ENCODE measurements at places on chromosomes 3 and 15. TPM values are rescaled to one million over a fixed set of nuclear protein-coding genes. Genes with fewer than 3 reads are reported as not detected.

- H3K27ac ChIP-seq, result no peak overlapping the region
- H3K4me3 ChIP-seq, result no peak overlapping the region
- H3K36me3 ChIP-seq, result no peaks in the 10 kb centered on the region
- no peaks in the 10 kb centered on the region for H3K27me3 ChIP-seq
Measured at GRCh38 chr3:53941184-53941583, 49.5 kb upstream of the SELENOK start.

The LRRC49 gene
- 3.0 TPM for total RNA-seq

DNA sequence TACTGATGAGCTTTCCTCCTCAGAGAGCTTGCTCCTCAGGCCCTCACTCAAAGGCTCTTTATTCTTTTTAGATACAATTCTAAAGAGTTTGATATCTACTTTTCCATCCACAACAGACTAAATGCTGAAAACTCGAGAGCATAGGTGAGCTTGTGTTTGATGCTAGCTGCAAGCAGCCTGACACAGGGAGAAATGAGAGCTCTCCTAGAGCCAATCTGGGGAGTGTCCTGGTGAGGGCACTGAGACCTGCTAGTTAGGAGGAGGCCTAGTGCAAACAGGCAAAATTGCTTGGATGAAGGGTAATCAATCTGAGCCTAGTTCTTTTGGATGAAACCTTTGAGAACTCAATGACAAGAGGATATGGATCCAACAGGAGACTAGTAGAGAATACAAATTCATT lies 300.8 kb downstream of the ZBTB20 start:
- H3K4me3 ChIP-seq, result no peak overlapping the region
- no peaks in the 10 kb centered on the region for H3K36me3 ChIP-seq
- H3K27ac ChIP-seq, result no peak overlapping the region
- no peaks in the 10 kb centered on the region for H3K27me3 ChIP-seq
- DNase-seq, result peak; percentile 31

The SHC4 gene
- not detected for total RNA-seq

GRCh38 chr15:72463702-72464101 lies 10.4 kb upstream of the ARIH1 start:
- H3K27me3 ChIP-seq, result no peaks in the 10 kb centered on the region
- no peaks in the 10 kb centered on the region for H3K4me1 ChIP-seq
- no peak overlapping the region for H3K4me3 ChIP-seq
- no peak for DNase-seq
- no peak overlapping the region for H3K27ac ChIP-seq

DNA sequence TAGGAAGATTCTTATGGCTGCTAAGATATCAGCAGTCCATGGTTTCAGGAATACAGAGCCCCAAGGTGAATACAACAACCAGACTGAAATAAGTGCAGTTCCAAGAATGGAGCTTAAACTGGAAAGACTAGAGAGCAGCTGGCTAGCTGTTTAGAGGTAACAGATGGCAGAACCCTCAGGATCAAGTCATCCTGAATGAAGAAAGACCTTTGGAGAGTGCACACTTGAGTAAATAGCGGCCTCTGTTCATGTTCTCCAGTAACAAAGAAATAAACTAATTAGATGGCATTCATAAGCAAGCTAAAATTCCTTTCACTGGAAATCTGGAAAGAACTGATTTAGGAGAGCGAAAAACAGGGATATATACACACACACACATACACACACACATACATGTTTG lies 968.4 kb downstream of the FHIT start:
- no peaks in the 10 kb centered on the region for H3K4me1 ChIP-seq
- H3K4me3 ChIP-seq, result no peak overlapping the region
- H3K27me3 ChIP-seq, result no peaks in the 10 kb centered on the region
- H3K36me3 ChIP-seq, result no peaks in the 10 kb centered on the region
- no peak overlapping the region for H3K27ac ChIP-seq
- DNase-seq, result no peak

DNA sequence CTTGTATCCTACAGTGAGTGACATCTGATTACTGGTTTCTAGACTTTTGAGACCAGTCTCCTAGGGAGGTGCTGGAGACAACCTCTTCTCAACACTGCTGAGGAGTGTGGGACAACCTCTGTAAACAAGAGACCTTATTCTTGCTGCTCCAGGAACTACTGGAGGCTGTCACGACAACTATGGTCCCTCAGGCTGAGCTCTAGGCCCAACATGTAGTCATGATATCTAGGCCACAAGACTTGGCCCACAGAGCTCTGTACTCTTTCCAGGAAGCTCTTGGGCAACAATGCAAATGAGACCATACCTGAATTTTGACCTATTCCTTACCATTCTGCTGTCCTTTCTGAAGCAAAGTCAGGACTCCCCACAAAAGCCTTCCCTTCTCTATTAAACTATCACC lies 24.3 kb upstream of the HEG1 start:
- H3K27me3 ChIP-seq, result no peaks in the 10 kb centered on the region
- no peak for DNase-seq
- no peaks in the 10 kb centered on the region for H3K36me3 ChIP-seq
- no peak overlapping the region for H3K27ac ChIP-seq

GRCh38 chr3:188154809-188155574 lies 1.0 kb downstream of the LPP start:
- DNase-seq, result no peak
- H3K36me3 ChIP-seq, result no peaks in the 10 kb centered on the region
- H3K4me3 ChIP-seq, result peak overlapping the region; percentile 83
- peaks cover 30% of the 10 kb centered on the region for H3K4me1 ChIP-seq
- H3K27me3 ChIP-seq, result no peaks in the 10 kb centered on the region

The WDR72 gene
- 0.81 TPM for total RNA-seq

- H3K27ac ChIP-seq, result no peak overlapping the region
- H3K36me3 ChIP-seq, result no peaks in the 10 kb centered on the region
- DNase-seq, result no peak
- no peaks in the 10 kb centered on the region for H3K27me3 ChIP-seq
- H3K4me1 ChIP-seq, result no peaks in the 10 kb centered on the region
- H3K4me3 ChIP-seq, result no peak overlapping the region
Measured at GRCh38 chr3:59436164-59436958, 386.5 kb upstream of the CFAP20DC start.

- peaks cover 12% of the 10 kb centered on the region for H3K4me1 ChIP-seq
- H3K4me3 ChIP-seq, result no peak overlapping the region
- no peaks in the 10 kb centered on the region for H3K27me3 ChIP-seq
- no peaks in the 10 kb centered on the region for H3K36me3 ChIP-seq
- DNase-seq, result no peak
Measured at GRCh38 chr15:69719527-69720240, 267.1 kb downstream of the RPLP1 start.

DNA sequence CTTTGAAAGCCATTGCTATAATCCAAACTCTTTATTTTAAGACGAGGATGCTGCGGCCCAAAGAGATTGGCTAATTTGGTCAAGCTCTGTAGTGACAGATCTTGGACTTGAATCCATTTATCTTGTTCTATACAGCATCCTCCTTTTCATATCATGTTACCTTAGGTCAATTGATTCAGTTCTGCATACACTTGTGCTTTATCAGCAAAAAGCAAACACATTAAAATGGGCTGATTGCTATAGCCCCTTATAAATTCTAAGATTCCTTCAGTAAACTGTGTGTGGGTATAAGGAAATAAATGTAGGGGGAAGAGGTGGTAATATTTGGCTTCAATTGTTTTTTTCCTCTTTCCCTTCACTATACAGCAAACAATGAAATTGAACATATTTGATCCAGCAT lies 40.1 kb upstream of the NECTIN3 start:
- no peaks in the 10 kb centered on the region for H3K36me3 ChIP-seq
- H3K27me3 ChIP-seq, result no peaks in the 10 kb centered on the region
- H3K27ac ChIP-seq, result no peak overlapping the region
- no peak for DNase-seq
- H3K4me3 ChIP-seq, result no peak overlapping the region

DNA sequence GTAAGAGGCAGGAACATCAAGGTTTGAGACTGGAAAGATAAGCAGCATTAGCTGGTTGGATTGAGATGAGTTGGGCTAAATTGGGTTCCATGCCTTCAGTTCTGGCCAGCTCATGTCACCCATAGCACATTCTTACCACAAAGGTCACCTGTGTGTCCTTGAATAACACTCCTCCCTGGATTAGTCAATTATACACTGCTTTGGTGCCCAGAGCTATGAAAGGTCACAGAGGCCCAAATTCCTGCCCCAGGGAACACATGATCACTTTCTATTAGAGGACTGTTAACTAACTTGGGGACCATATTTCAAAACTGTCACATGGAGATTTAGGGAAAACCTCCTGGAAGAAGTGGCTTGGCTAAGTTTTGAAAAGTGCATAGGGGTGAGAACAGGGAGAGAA lies 40.1 kb upstream of the XCR1 start:
- H3K27ac ChIP-seq, result peak overlapping the region; percentile 22
- DNase-seq, result no peak
- H3K36me3 ChIP-seq, result no peaks in the 10 kb centered on the region
- peaks cover 7% of the 10 kb centered on the region for H3K4me1 ChIP-seq

- H3K4me3 ChIP-seq, result no peak overlapping the region
- H3K27me3 ChIP-seq, result no peaks in the 10 kb centered on the region
- H3K4me1 ChIP-seq, result no peaks in the 10 kb centered on the region
- H3K36me3 ChIP-seq, result no peaks in the 10 kb centered on the region
Measured at GRCh38 chr3:481680-482079, 285.1 kb downstream of the CHL1 start.

The CCR4 gene
- total RNA-seq, result not detected

GRCh38 chr3:148233403-148233802 lies 464.3 kb upstream of the AGTR1 start:
- no peak overlapping the region for H3K27ac ChIP-seq
- no peak for DNase-seq
- H3K4me3 ChIP-seq, result no peak overlapping the region
- no peaks in the 10 kb centered on the region for H3K36me3 ChIP-seq

DNA sequence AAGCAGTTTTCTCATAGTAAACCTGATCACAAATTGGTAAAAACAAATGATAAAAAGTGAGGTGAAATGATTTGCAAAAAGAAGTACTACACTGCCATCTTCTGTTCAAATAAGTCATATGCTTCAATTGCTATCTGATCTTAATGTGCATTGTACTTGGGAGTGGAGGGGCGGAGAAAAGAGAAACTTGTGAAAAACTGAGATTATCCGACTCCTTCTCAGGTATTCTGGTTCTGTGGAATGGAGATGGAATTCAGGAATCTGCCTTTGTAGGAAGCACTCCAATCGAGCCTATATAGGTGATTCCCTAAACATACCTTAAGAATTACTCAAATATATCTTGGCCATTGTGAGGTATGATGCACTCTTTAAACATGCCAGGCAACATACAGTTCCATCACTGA lies 180.6 kb downstream of the CHL1 start:
- DNase-seq, result no peak
- no peaks in the 10 kb centered on the region for H3K4me1 ChIP-seq
- H3K36me3 ChIP-seq, result no peaks in the 10 kb centered on the region
- no peak overlapping the region for H3K4me3 ChIP-seq

The P2RY14 gene
- total RNA-seq, result 1.8 TPM

The NRG4 gene
- total RNA-seq, result 1.8 TPM

The BDH1 gene
- 13.5 TPM for total RNA-seq

- H3K27me3 ChIP-seq, result no peaks in the 10 kb centered on the region
- DNase-seq, result no peak
- no peaks in the 10 kb centered on the region for H3K4me1 ChIP-seq
- H3K4me3 ChIP-seq, result no peak overlapping the region
Measured at GRCh38 chr3:144663456-144664436, 692.1 kb downstream of the DIPK2A start.

- no peak for DNase-seq
- no peaks in the 10 kb centered on the region for H3K27me3 ChIP-seq
- no peak overlapping the region for H3K27ac ChIP-seq
Measured at GRCh38 chr3:179970746-179971145, 66.0 kb downstream of the PEX5L start.

DNA sequence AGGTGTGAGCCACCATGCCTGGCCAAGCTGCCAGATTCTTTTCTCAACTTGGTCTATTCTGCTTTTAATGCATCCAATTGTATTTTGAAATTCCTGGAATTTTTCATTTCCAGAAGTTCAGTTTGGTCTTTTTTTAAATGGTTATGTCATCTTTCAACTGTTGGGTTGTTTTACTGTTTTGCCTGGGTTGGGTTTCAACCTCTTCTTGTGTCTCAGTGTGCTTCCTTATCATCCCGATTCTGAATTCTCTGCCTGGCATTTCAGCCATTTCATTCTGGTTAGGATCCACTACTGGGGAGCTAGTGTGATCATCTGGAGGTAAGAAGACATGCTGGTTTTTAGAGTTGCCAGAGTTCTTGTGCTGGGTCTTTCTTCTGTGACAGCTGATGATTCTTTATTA lies 61.5 kb downstream of the LRRC49 start:
- H3K4me3 ChIP-seq, result no peak overlapping the region
- no peak for DNase-seq
- no peaks in the 10 kb centered on the region for H3K27me3 ChIP-seq
- H3K27ac ChIP-seq, result no peak overlapping the region
- H3K4me1 ChIP-seq, result no peaks in the 10 kb centered on the region

Measured in upper lobe of left lung (tissue), 6 donors.